ENCODE measurements at places on chromosomes 2 and 18. TPM values are rescaled to one million over a fixed set of nuclear protein-coding genes. Genes with fewer than 3 reads are reported as not detected.

GRCh38 chr2:187294043-187294442, 154.0 kb downstream of the CALCRL start:
- no peaks in the 10 kb centered on the region for H3K27me3 ChIP-seq
- H3K27ac ChIP-seq = no peak overlapping the region
- H3K36me3 ChIP-seq = peaks cover 4% of the 10 kb centered on the region
- no peak for DNase-seq
- no peak overlapping the region for H3K4me3 ChIP-seq
- no peaks in the 10 kb centered on the region for H3K4me1 ChIP-seq

- H3K27me3 ChIP-seq = no peaks in the 10 kb centered on the region
- no peak overlapping the region for H3K27ac ChIP-seq
- no peak overlapping the region for H3K4me3 ChIP-seq
- DNase-seq = no peak
- H3K4me1 ChIP-seq = peaks cover under 1% of the 10 kb centered on the region
Observed at GRCh38 chr2:221518201-221518934, 53.7 kb downstream of the EPHA4 start.

LYPD1 gene
- total RNA-seq = 10.6 TPM

- DNase-seq = no peak
- H3K36me3 ChIP-seq = no peaks in the 10 kb centered on the region
- no peak overlapping the region for H3K4me3 ChIP-seq
- no peaks in the 10 kb centered on the region for H3K4me1 ChIP-seq
Observed at GRCh38 chr18:9653390-9653789, 39.0 kb upstream of the PPP4R1 start.

GRCh38 chr2:176582990-176583481, 313.8 kb downstream of the MTX2 start:
- H3K27me3 ChIP-seq = no peaks in the 10 kb centered on the region
- no peak overlapping the region for H3K4me3 ChIP-seq
- H3K27ac ChIP-seq = no peak overlapping the region
- H3K36me3 ChIP-seq = no peaks in the 10 kb centered on the region

DNA sequence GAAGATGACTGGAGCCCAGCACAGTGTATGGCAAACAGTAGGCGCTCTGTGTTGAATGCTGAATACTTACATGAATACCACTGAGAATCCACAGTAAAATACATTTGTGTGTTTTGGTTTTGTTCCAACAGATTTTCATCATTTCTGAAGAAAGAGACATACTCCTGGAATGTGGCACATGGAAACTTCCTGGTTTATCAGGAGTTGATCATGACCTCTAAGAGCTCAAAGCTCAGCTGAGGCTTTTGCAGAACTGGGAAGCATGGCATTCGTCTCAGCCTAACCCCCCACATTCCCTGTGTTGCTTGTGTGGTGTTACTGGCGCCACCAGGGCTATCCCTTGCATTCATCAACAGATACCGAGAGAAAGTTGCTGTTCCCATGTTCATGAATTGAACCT, 316.9 kb upstream of the REV1 start:
- H3K36me3 ChIP-seq = no peaks in the 10 kb centered on the region
- no peaks in the 10 kb centered on the region for H3K27me3 ChIP-seq
- H3K4me1 ChIP-seq = no peaks in the 10 kb centered on the region
- DNase-seq = no peak
